Activated T-helper 17 cell treated with anti-CD3 and anti-CD28 coated beads, Interleukin-2, amount 50 U/mL, for 72 hours (primary cell): ENCODE measurements at places on chromosomes 11 and 22.

DNA sequence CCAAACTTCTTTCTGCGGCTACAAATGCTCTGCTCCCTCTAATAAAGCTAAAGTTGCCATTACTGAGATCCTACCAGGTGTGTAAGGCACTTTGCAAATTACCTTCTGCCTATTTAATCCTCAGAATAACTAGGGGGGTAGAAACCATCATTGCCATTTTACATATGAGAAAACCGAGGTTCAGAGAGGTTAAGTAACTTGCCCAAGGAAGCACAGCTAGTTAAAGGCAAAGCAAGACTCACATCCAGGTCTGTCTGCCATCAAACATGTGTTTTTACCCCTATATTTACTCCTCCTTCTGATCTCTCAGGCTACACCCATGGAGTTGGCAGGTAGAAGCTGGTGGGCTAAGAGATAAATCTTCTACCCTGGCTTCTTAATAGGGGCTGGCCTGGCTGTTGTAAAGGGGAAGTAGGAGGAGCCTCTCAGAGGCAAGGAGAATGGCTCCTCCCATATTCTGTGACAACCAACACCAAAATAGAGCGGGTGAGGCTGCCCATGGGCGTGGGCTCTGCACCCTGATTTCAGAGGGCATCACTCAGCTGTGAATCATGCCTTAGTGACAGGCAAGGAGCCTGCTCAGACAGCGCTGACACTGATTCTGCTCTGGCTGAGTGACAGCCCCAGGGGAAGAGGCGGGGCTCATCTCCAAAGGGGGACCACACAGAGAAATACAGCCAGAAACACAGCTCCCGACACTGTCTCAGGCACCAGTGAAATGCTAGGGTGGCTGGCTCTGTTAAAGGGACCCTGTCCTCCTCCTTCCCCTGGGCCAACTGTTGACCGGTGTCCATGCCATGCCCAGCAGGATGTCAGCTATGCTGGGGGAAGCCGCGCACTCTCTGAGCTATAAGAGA is 106.8 kb downstream of the ABTB2 start:
- ATAC-seq, result peak; percentile 96

DNA sequence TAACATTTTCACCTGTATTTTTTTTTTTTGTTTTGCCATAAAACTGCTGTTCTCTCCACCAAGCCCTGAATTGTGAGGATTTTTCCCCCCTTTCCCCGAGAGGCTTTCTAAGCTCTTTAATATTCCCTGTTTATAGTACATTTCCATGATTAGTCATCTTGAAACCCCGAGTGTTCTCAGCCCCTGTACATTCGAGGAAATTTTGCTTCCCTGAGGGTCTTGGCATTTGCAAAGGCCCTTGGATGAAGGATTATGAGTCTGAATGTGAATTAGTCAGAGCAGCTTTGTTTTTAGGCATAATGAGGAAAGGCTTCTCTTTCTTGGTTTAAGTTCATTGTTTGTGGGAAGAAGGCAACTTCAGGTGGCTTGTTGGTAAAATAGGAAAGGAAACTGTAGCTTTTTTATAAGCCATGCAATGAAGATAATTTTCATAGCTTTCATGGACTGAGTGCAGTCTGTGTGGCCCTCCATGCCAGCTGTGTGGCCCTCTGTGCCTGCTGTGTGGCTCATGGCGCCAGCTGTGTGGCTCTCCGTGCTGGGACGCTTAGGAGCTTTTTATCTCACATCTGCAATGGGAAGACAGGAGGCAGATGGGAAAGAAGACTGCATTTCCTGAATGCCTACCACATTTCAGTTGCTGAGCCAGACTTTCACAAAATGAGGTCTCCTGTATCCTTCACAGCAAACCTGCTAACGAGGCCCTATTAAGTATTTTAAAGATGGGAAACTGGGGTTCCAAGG is 129.0 kb downstream of the TEAD1 start:
- ATAC-seq, result no peak

GRCh38 chr11:46659908-46660307 is 40.5 kb downstream of the ARHGAP1 start:
- no peak for ATAC-seq

DNA sequence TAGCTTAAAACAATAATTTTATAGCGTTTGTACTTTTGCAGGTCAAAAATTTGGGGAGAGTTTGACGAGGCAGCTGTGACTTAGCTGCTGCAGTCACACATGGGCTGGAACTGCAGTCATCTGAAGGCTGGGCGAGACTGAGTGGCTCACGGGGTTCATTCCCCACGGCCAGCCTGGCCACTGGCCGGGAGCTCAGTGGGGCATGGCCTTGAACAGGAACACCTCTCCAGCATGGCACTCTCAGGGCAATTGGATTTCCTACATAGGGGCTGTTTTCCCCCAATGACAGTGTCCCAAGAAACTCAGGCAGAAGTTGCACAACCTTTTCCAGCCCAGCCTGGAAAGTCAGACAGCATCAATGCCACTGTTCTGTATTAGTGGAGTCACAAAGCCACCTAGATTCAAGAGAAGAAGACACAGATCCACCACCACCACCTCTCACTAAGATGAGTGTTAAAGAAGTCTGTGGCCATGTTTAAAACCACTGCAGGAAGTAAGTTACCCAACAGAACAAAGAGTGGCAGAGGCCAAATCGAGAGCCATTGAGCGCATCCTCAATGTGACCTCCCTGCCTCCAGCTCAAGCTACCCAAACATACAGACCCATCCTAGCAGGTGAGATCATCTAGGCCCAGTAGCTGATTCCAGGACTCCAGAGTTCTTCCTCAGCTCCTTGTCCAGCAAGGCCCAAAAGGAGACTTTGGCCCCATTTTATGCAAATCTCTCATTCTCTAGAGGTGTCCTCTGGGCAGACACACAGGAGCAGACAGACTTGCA is 618.7 kb upstream of the CADM1 start:
- ATAC-seq, result no peak

GRCh38 chr11:133815636-133816035 is 29.7 kb downstream of the SPATA19 start:
- no peak for ATAC-seq

DNA sequence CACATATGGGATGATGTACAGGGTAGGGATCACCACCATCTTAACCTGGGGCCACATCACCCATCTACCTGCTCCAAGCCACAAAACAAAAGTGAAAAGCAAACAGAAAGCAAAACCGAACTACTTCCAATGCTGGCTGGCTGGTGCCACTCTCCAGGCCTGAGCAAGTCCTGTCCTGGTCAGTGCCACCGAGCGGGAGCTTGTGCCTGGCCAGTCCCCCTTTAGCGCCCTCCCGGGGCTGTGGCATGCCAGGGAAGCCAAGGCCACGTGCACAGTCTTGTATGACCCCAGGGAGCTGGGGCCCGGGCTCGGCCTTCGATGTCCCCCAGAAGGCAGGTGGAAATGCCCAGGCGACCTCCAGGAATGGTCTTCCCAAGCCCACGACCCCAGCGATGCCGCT is 17.9 kb upstream of the NAP1L4 start:
- no peak for ATAC-seq
